ENCODE measurements at places on chromosomes 6 and 20. TPM values are rescaled to one million over a fixed set of nuclear protein-coding genes. Genes with fewer than 3 reads are reported as not detected.

DNA sequence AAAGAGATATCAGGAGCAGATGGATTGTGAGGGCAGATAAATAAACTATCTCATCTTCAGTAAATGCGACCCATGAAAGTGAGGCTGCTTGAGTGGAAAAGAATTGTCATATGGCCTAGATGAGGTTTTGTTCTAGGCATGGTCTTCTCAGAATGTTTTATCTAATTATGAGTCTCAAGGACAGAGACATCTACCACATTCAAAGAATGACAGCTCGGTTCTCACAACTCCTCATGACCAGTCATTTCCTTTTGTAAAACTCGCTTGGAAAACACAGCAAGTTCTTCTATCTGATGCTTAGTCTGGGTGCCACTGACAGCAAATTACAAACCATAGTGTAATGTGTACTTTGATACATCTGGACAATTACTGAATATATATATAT, 140.5 kb downstream of the CCDC170 start:
- H3K27ac ChIP-seq = no peak overlapping the region
- H3K36me3 ChIP-seq = no peaks in the 10 kb centered on the region
- peaks cover 11% of the 10 kb centered on the region for H3K27me3 ChIP-seq
- no peak overlapping the region for H3K4me3 ChIP-seq
- H3K4me1 ChIP-seq = no peaks in the 10 kb centered on the region
- DNase-seq = no peak

Gene FRK
- total RNA-seq = 0.03 TPM

GRCh38 chr20:57500962-57501361, 24.0 kb downstream of the CTCFL start:
- H3K4me1 ChIP-seq = peaks cover 12% of the 10 kb centered on the region
- H3K4me3 ChIP-seq = no peak overlapping the region
- no peak for DNase-seq
- H3K27me3 ChIP-seq = peaks cover 59% of the 10 kb centered on the region
- no peak overlapping the region for H3K27ac ChIP-seq

GRCh38 chr6:111626441-111626840, 20.8 kb upstream of the TRAF3IP2 start:
- H3K36me3 ChIP-seq = no peaks in the 10 kb centered on the region
- H3K4me1 ChIP-seq = no peaks in the 10 kb centered on the region
- peaks cover 2% of the 10 kb centered on the region for H3K27me3 ChIP-seq
- DNase-seq = no peak
- H3K4me3 ChIP-seq = no peak overlapping the region

GRCh38 chr20:60808003-60808672, 443.9 kb upstream of the CDH4 start:
- H3K27ac ChIP-seq = no peak overlapping the region
- no peak overlapping the region for H3K4me3 ChIP-seq
- H3K4me1 ChIP-seq = no peaks in the 10 kb centered on the region
- H3K27me3 ChIP-seq = no peaks in the 10 kb centered on the region

GRCh38 chr6:117547688-117548621, 54.4 kb downstream of the GOPC start:
- peak overlapping the region; percentile 75 for H3K4me3 ChIP-seq
- H3K27ac ChIP-seq = peak overlapping the region; percentile 94
- peaks cover 44% of the 10 kb centered on the region for H3K4me1 ChIP-seq
- peak; percentile 58 for DNase-seq

DNA sequence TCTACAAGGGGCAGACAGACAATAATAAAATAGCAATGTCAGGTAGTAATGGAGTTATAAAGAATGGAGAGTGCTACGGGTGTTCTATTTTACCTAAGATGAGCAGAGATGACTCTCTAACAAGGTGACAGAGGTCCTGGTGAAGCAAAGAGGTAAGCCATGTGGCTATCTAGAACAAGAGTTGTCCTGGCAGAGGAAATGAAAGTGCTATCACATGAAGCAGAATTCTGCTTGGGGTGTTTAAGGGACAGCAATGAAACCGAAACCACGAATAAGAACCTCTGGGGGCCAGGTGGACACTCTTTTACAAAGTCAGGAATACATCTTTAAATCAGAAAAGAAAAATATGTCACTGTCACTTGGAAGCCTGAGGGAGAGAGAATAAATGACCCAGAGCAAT, 37.9 kb upstream of the IRAK1BP1 start:
- DNase-seq = no peak

Gene RFX6
- not detected for total RNA-seq

DNA sequence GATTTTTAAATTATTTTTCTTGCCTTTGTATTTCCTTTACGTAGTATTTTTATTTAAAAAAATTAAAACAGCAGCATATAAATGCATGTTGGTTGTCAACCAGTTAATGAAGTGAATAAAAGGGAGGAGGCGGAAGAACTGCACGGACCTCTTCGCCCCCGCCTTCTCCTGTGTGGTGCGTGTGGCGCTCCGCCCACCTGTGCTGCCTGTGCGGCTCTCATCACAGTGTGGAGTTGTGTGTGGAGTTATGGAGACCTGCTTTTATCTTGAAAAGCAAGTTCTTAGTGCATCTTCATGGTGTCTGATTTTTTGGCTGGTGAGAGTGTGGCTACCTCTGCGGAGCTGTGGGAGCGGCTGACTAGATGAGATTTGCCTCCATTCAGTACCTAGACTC, 58.4 kb downstream of the PTPN1 start:
- no peak overlapping the region for H3K4me3 ChIP-seq
- peaks cover 72% of the 10 kb centered on the region for H3K36me3 ChIP-seq
- no peak overlapping the region for H3K27ac ChIP-seq

GRCh38 chr6:106120006-106120405, 33.9 kb downstream of the PRDM1 start:
- H3K36me3 ChIP-seq = peaks cover 11% of the 10 kb centered on the region
- H3K27ac ChIP-seq = no peak overlapping the region
- H3K4me1 ChIP-seq = peaks cover 73% of the 10 kb centered on the region
- H3K4me3 ChIP-seq = no peak overlapping the region
- H3K27me3 ChIP-seq = peaks cover 9% of the 10 kb centered on the region
- DNase-seq = no peak

GRCh38 chr6:11058406-11058805, 14.3 kb upstream of the ELOVL2 start:
- no peaks in the 10 kb centered on the region for H3K4me1 ChIP-seq
- no peak overlapping the region for H3K27ac ChIP-seq
- H3K27me3 ChIP-seq = peaks cover 4% of the 10 kb centered on the region
- H3K36me3 ChIP-seq = no peaks in the 10 kb centered on the region
- H3K4me3 ChIP-seq = no peak overlapping the region

- H3K27ac ChIP-seq = no peak overlapping the region
- no peak overlapping the region for H3K4me3 ChIP-seq
These were observed 485.4 kb downstream of the CDKAL1 start for GRCh38 chr6:21019614-21020013.

- H3K4me1 ChIP-seq = peaks cover 72% of the 10 kb centered on the region
- peaks cover 75% of the 10 kb centered on the region for H3K36me3 ChIP-seq
- DNase-seq = no peak
- peak overlapping the region; percentile 63 for H3K27ac ChIP-seq
- H3K4me3 ChIP-seq = no peak overlapping the region
- no peaks in the 10 kb centered on the region for H3K27me3 ChIP-seq
These were observed 1.6 kb upstream of the ATP5F1E start for GRCh38 chr20:59033616-59034165.

GRCh38 chr6:142932889-142933288, 12.1 kb downstream of the HIVEP2 start:
- DNase-seq = no peak
- H3K4me1 ChIP-seq = peaks cover 78% of the 10 kb centered on the region
- peaks cover 26% of the 10 kb centered on the region for H3K36me3 ChIP-seq
- peak overlapping the region; percentile 71 for H3K4me3 ChIP-seq
- H3K27me3 ChIP-seq = no peaks in the 10 kb centered on the region
- H3K27ac ChIP-seq = peak overlapping the region; percentile 65

- H3K36me3 ChIP-seq = peaks cover 9% of the 10 kb centered on the region
- H3K27me3 ChIP-seq = peaks cover 11% of the 10 kb centered on the region
- H3K27ac ChIP-seq = peak overlapping the region; percentile 95
- H3K4me3 ChIP-seq = peak overlapping the region; percentile 76
- H3K4me1 ChIP-seq = peaks cover 81% of the 10 kb centered on the region
These were observed 99.7 kb downstream of the EYA2 start for GRCh38 chr20:46994341-46994740.

- no peaks in the 10 kb centered on the region for H3K27me3 ChIP-seq
- H3K4me3 ChIP-seq = no peak overlapping the region
- H3K36me3 ChIP-seq = peaks cover 3% of the 10 kb centered on the region
- no peak overlapping the region for H3K27ac ChIP-seq
- no peak for DNase-seq
- no peaks in the 10 kb centered on the region for H3K4me1 ChIP-seq
These were observed 25.9 kb downstream of the MRS2 start for GRCh38 chr6:24428615-24429014.

Gene TFAP2C
- not detected for total RNA-seq

Gene PARD6B
- total RNA-seq = 4.3 TPM

Gene SLC17A2
- total RNA-seq = not detected

DNA sequence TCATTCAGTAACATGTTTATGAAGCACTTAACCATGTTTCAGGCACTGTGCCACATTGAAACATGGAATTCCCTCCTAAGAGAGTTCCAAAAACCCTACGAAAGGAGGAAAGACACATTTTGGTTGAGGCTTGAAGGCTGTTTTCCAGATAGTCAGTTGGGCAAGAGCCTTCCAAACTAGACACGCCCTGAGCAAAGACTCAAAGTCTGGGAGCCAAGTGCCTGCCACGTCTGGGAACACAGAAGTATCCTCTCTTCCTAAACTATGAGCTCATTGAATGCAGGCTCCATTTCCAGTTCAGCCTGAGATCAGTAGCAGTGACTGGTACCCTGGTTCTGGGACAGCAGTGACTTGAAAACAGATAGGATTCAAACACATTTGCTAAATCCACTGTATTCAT, 74.5 kb upstream of the FAM8A1 start:
- no peaks in the 10 kb centered on the region for H3K4me1 ChIP-seq
- no peak overlapping the region for H3K4me3 ChIP-seq
- no peaks in the 10 kb centered on the region for H3K36me3 ChIP-seq

DNA sequence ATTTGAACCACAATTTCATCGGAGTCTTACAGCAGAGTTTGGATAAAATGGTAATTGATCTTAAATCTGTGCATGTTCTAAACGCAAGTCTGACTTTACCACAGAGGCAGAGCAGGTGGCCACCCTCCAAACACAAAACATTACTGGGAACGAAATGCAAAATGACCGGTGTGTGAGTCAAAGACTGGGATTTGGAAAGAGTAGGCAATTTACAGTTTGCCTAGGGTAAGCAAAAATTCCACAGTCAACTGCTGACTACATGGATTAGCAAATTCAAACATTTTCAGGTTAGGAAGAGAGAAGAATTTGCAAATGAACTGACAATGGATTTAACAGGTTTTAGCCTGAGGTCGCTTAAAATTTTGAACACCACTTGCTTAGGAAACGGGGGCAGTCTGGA, 444.4 kb downstream of the HDGFL1 start:
- no peaks in the 10 kb centered on the region for H3K4me1 ChIP-seq
- no peak overlapping the region for H3K4me3 ChIP-seq
- no peaks in the 10 kb centered on the region for H3K36me3 ChIP-seq
- no peak overlapping the region for H3K27ac ChIP-seq

DNA sequence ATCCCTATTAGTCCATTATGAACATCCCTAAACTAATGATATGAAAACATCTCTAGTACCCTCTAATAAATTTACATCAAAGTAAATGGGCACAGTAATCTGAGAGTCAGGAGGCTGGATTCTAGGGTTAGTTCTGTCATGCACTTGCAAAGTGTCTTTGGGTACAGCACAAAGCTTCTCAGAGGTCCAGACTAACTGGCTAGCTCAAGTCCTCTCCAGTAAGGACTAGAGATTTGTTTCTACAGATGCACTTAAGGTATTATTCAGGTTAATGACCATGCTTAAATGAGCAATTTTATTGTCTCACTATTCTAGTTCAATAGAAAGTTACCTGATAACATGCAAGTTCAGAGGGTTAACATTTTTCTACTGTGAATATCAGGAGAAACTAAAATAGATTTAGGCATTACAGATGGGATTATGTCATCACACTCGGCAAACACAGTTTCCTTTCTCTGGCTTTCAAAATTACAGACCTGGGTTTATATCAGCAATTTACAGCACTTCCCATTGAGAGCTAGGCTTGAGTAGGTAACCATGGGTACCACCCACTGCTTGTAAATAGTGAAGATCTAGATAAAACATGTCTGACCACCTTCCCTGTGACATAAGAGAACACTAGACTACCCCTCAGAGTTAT, 402.9 kb upstream of the RUNX2 start:
- peaks cover 6% of the 10 kb centered on the region for H3K36me3 ChIP-seq
- no peak for DNase-seq
- H3K27ac ChIP-seq = peak overlapping the region; percentile 8
- H3K4me1 ChIP-seq = peaks cover 47% of the 10 kb centered on the region
- no peaks in the 10 kb centered on the region for H3K27me3 ChIP-seq

DNA sequence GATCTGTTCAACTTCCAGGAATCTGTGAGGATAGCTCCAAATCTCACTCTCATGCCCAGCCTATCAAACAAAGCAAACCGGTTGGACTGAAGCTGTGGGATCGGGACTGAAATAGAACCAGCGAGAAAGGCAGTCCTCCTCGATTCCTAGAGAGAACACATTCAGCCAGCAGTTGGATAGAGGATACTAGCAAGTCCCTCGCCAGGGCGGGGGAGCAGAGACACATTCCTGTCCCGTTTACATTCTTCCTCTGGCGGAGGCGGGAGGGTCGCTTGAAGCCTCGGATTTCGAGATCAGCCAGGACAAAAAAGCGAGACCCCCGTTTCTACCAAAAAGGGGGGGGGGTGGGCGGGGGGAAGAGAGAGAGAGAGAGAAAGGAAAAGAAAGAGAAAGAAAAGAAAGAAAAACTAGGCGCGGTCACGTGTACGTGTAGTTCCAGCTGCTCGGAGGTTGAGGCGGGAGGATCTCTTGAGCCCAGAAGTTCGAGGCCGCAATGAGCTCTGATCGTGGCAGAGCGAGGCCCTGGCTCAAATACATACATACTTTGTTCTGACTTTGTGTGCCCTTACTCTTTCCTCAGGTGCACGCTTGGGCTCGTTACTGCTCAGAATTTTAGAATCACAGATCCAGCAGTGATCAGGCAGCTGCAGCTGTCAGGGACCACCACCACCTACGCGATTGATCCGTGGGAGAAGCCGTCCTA, 19.5 kb downstream of the ZNF311 start:
- no peak for DNase-seq
- H3K4me1 ChIP-seq = peaks cover 51% of the 10 kb centered on the region
- H3K36me3 ChIP-seq = peaks cover 7% of the 10 kb centered on the region
- H3K27ac ChIP-seq = no peak overlapping the region
- peak overlapping the region; percentile 64 for H3K4me3 ChIP-seq
- H3K27me3 ChIP-seq = peaks cover 39% of the 10 kb centered on the region

GRCh38 chr20:35788796-35789195, 17.0 kb downstream of the PHF20 start:
- DNase-seq = no peak
- no peaks in the 10 kb centered on the region for H3K27me3 ChIP-seq
- peaks cover 6% of the 10 kb centered on the region for H3K36me3 ChIP-seq

GRCh38 chr6:33410711-33411631, at the start of gene PHF1:
Gene PHF1, plus strand, starts transcription at chr6:33411014. Its CDS starts 1,250 bp downstream, at chr6:33412264.
- peak within 1 kb of the TSS; percentile 97 for H3K27ac ChIP-seq
- H3K4me3 ChIP-seq = peak within 1 kb of the TSS; percentile 80
- no peaks in the 10 kb centered on the region for H3K27me3 ChIP-seq
- DNase-seq = no peak
- peaks cover 59% of the 10 kb centered on the region for H3K4me1 ChIP-seq

Gene GSTA2
- not detected for total RNA-seq

- H3K4me3 ChIP-seq = no peak overlapping the region
- H3K36me3 ChIP-seq = peaks cover 64% of the 10 kb centered on the region
- DNase-seq = no peak
- H3K27ac ChIP-seq = peak overlapping the region; percentile 71
- no peaks in the 10 kb centered on the region for H3K27me3 ChIP-seq
These were observed 9.9 kb downstream of the PCIF1 start for GRCh38 chr20:45944151-45944964.

- H3K4me1 ChIP-seq = peaks cover 15% of the 10 kb centered on the region
- H3K36me3 ChIP-seq = peaks cover 44% of the 10 kb centered on the region
- H3K4me3 ChIP-seq = no peak overlapping the region
- peak; percentile 35 for DNase-seq
- no peak overlapping the region for H3K27ac ChIP-seq
- no peaks in the 10 kb centered on the region for H3K27me3 ChIP-seq
These were observed 10.6 kb downstream of the RPS10 start for GRCh38 chr6:34414999-34415858.
